Activated T-cell treated with anti-CD3 and anti-CD28 coated beads for 1 hour (primary cell): ENCODE measurements at places on chromosomes 3 and 15.

DNA sequence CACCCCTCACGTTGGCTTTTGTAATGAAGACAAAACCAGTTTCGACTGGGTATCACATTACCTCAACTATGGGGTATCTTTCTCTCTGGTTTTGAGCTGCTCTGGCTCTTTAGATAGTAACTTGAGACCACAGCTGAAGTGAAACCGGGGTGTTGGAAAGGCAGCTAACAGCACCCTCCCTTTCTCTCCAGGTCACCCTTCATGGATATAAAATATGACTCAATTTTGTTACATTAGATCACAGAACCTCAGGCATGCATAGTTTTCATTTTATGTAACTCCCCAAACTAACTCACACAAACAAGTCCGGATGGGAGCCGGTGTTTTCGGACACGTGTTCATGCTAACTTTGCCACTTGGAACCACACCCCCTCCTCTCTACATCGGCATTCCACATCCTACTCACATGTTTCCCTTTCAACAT is 90.7 kb downstream of the NR2F2 start:
- no peak for DNase-seq

DNA sequence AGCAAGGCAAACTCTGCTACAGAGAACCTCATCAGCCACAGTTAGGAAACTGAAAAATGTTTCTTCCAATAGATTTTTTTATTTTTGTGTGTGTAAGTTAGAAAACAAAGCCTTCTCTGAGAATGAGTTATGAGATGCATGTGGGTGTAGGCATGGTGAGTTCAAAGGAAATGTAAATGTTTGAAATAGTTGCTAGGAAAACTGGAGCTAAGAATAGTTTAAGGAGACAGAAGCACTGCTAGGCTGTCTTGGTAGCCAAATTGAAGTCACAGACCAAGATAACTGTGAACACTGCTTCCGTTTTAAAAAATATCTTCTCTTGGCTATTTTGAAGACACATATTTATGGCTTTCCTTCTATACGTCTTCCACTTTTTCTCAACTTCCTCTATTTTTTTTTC is 1501.2 kb upstream of the CADM2 start:
- DNase-seq, result no peak

- no peak for DNase-seq
Observed at GRCh38 chr15:69693059-69693458, 240.4 kb downstream of the RPLP1 start.

GRCh38 chr3:123283657-123284398 is 82.1 kb downstream of the SEC22A start:
- no peak for DNase-seq

- peak; percentile 15 for DNase-seq
Observed at GRCh38 chr3:112357930-112358780, 25.2 kb downstream of the CD200 start.
